Activated T-helper 1 cell treated with Interleukin-2 at 50 U/mL for 16 hours (primary cell): ENCODE measurements at places on chromosomes 11 and 22.
A peak's percentile ranks its signal among the peaks of the same experiment; 100 is the strongest.

GRCh38 chr22:20946080-20946986 lies 20.7 kb upstream of the AIFM3 start:
- no peak for DNase-seq

- DNase-seq, result no peak
Measured at GRCh38 chr22:45852826-45853225, 124.1 kb downstream of the WNT7B start.

GRCh38 chr22:47309946-47310345 lies 547.5 kb downstream of the TBC1D22A start:
- no peak for DNase-seq

- DNase-seq, result no peak
Measured at GRCh38 chr11:19436932-19437331, 196.2 kb upstream of the E2F8 start.

- peak; percentile 23 for DNase-seq
Measured at GRCh38 chr11:46238078-46238966, 39.1 kb upstream of the CREB3L1 start.
